ENCODE measurements at places on chromosomes 2 and 18. TPM values are rescaled to one million over a fixed set of nuclear protein-coding genes. Genes with fewer than 3 reads are reported as not detected.
A peak's percentile ranks its signal among the peaks of the same experiment; 100 is the strongest.

DNA sequence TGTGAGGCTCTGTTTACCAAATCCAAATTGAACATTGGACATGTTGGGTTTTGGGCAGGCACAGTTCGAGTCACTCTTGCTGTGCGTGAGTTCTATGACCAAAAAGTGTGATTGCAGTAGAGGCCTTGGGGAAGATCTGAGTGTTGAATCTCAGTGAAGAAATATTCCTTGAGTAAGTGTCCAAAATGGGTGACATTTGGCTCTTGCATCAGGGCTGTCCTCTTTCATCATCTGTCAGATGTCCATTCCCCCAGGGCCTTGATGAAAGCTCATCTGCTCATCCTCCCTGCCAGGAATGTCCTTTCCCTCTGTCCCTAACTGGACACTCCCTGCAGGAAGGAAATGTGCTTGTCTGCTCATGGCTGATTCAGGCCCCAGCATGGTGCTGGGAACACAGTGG lies 6.4 kb upstream of the SFTPB start:
- DNase-seq: no peak

DNA sequence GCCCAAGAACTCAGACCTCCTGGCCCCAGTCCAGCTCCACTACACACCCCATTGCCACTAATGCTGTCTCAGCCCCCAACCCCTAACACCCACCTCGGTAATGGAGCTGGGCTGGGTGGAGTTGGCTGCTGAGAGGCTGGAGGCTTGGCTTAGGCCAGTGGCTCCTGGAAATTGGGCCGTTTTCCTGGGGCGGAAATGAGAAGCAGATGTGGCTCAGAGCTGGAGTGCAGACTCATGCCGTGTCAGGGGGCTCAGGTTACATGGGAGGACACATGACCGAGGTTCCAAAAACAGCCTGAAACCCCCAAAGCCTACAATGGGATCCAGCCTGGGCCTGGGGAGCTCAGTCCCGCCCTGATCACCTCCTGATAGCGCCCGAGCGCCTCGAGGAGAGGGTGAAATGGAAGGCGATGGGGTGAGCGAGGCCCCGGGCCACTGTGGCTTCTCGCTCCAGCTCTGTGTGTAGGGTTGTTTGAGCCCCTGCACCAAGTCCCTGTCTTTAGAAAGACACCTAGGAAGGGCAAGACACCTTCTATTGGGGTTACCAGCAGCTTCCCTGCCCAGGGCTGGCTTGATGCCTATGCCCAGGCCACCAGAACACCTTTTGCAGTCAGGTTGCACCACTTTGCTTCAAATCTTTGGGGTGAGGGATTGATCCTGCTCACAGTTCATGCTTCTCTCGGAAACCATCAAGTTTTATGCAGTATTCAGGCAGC lies 175.7 kb upstream of the HAAO start:
- DNase-seq: peak; percentile 91

GRCh38 chr2:173187941-173188788 lies 112.5 kb downstream of the MAP3K20 start:
- DNase-seq: no peak

GRCh38 chr2:19714926-19715325 lies 186.9 kb downstream of the TTC32 start:
- DNase-seq: no peak

DNA sequence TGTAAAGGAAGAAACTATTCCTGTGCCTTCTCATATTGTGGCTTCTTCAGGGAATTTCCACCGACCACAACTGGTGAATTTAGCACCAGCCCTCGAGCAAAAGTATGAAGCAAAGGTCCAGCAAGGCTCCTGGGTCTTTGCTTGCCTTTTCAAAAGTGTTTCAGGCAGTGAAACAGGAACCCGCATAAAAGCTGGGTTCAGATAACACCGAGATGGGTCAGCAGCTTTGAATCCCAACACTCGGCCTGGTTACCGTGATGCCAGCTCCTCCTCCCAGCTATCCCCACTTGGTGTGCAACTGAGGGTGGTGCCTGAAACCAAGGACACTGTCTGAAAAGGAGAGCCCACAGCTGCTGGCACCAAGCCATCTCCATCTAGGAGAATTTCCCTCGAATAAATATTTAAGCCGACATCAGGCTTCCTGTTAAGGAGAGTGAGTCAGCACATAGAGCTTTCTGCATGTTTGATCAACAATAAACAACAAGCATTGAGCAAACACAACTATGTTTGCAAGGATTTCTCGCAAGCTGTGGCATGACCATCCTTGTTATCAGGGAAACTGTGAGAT lies 69.5 kb downstream of the ANTXR1 start:
- peak; percentile 33 for DNase-seq

DNA sequence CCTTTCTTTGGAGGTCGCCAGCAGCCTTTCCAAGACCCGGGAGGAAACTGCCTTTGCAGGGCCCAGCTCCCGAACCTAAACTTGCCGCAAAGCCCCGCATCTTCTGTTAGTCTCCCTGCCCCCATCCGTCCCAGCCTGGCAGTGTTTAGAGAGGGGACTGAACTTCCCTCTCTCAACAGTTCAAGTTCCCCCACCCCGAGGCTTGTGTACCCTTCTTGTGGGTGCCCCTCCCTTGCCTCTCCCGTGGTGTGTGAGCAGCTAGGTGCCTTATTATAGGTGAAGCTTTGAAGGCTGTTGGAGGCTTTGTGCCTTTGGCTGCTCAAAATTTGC lies 1.4 kb downstream of the LBH start:
- no peak for DNase-seq

DNA sequence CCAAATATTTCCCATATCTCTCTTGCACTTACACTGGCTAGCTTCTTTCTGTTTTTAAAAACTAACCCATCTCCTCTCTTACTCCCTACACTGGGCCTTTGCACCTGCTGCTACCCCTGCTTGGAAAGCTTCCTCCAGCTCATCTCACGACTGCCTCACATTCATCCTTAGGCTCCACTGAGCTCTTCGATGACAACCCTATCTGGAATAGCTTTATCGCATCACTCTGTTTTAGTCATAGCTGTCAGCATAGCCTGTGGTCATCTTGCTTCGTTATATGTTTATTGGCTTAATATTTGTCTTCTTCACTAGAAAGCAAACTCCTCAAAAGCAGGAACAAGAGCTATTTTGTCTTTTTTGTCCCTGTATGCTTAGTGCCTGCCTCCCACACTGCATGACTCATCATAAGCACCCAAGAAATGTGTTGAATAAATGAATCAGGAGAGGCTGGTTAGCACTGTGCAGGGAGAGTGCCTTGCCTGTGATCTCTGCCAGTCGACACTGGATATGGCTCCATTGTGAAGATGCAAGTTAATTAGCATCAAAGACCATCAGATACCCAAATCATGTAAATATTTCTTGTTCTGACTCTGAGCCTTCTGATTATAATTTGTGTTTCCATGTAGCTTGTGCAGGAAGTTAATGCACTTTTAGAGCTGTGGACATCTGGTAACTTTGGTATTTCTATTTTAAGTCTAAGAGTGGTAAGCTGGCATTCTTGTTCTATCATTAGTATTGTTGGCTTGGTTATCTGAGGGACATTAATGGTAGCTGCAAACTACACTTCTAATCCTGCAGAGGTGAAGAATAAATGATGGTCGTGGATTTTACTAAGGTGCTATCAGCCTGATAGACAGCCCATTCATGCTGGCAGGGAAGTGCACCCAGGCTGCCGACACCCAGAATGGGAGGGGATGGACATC lies 10.3 kb upstream of the DYTN start:
- no peak for DNase-seq

DNA sequence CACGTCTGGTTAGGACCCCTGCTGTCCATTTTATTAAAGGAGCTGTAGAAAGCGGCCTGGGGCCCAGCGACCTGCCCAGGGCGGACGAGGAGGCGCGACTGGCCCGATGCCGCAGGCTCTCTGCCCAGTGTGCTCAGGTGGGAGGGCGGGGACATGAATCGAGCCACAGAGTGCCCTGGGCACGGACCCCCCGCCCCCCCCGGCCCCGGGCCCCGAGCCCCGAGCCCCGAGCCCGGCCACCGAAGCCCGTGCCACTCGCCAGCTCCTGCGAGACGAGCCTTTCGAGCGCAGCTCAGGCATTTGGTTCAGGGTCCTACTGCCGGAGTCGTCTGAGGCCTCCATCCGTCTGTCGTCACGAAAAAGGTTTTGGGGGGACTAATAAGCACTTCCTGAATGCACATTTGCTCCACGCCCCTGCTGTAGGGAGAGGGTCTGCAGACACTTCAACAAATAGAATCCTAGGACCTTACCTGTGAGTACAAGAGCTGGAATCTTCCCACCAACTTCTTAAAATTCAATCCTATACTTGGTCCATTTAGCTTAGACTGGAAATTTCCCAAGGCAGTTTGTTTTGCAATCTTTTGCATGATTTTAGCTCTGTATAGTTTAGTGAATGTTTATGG lies 602 bp upstream of the ADAM17 start:
- DNase-seq: peak; percentile 67

DNA sequence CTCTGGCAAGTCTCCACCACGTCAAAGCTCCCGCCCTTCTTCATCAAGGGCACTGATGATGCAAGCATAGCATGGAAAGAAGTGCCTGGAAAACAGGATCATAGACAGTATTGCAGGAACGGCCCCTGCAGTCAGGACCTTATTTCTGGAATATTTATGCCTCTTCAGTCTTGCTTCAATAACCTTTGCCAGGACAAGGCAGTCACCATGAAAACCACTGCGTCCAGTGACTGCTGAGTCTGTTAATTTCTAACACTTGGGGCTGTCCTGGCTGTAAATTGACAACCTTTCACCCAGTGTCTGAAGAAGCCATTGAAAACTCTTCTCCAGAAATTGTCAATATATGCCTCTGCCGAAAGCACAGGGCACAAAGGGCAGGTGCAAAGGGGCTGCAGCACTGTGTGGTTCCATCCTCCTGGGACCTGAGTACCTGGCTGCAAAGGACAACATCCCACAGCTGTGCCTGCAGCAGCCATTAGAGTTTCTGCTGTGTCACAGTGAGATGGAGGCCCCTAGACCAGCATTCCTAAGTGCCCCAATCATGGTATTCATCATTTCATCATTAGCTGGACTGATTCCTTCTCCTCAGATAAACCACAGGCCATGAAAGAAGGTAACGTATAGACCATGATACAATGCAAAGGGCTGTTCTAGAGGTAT lies 819.6 kb downstream of the RNF144A start:
- no peak for DNase-seq

GRCh38 chr2:171598713-171599319 lies 76.5 kb downstream of the CYBRD1 start:
- DNase-seq: peak; percentile 26

GRCh38 chr18:23805898-23806297 lies 116.6 kb downstream of the LAMA3 start:
- DNase-seq: no peak

GRCh38 chr18:43170586-43170985 lies 55.1 kb upstream of the RIT2 start:
- no peak for DNase-seq

DNA sequence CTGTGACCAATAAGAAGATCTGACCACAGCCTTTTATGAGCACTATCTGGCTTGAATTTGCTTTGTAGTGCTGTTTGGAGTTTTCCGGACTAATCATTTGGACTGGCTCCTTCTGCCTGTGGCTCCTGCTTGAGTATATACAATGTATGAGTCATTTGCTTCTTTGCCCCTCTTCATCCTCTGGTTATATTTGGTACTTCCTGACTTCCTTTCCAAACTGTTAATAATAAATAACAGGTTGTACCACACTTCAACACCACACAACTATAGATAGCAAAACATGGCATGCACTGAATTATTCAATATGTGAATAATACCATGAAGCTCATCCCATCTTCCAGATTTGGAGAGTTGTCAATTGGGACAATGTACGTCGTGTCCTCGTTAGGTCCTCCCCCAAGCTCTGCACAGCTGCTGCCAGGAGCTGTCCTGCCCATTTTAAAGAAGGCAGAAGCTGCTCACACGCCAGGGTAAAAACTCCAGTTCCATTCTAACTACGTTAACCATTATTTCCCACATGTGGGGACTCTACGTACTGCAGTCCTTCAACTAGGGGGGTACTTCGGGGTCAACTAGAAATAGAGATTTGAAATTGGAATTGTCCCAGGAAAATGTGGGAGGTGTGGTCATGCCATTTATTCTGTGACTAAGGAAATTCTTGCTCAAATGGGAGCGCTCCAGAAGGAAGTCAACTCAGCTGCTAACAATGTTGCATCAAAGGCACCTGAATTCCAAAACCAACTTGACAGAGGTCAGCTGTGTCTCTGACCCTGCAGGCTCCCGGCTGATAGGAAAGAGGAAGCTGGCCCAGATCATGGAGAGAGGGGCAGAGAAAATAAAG lies 38.1 kb downstream of the ST8SIA5 start:
- no peak for DNase-seq

DNA sequence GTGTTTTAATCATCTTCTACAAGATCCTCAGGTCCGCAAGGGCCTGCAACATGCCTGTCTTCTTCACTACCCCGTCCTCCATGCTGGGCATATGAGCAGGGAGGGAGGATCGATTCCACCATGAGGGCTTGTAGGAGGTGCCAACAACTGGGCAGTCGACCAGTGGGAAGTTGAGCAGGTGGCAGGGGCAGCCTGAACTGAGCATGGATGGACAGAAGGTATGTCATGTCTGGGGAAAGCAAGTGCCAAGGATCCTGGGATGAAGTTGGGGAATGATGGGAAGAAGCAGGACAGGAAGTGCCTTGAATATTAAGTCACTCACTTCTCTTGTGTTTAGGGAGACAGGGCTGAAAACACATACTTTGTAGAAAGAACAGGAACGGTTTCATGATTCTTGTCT lies 44.7 kb downstream of the CTIF start:
- no peak for DNase-seq

The ST8SIA3 gene
- not detected for polyA plus RNA-seq

The SDC1 gene
- polyA plus RNA-seq: 206 TPM

The KLF7 gene
- polyA plus RNA-seq: 2.9 TPM

The SPAST gene
- polyA plus RNA-seq: 3.8 TPM

The CABLES1 gene
- polyA plus RNA-seq: 7.6 TPM

The BMP10 gene
- not detected for polyA plus RNA-seq

The PPM1B gene
- 19.8 TPM for polyA plus RNA-seq

The DYTN gene
- not detected for polyA plus RNA-seq

The FLACC1 gene
- polyA plus RNA-seq: not detected

The NEB gene
- polyA plus RNA-seq: 1.6 TPM

The SCG2 gene
- polyA plus RNA-seq: 0.30 TPM

The FRZB gene
- 21.3 TPM for polyA plus RNA-seq

Data from kidney (tissue), 22 donors.